ENCODE measurements at places on chromosomes 5 and 9.

DNA sequence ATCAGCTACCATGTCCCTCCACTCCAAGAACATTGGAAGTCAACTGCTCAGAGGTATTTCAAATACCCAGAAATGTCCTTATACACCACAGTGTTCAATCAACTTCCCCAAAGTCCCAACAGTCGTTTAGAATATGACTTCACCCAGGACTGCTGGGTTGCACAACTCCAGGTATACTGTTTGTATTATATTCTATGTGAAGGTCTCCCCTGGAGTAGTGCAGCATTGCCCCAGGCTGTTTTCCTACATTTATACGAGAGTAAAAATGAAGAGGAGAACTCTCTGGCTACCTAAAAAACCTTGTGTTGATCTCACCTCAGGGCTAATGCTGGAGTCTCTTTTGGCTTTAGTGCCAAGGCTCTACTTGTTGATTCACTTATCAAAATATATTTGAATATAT, 183.6 kb upstream of the MAP3K1 start:
- no peak for DNase-seq

GRCh38 chr5:55866485-55866884, 15.3 kb downstream of the IL31RA start:
- DNase-seq = no peak

GRCh38 chr5:160523502-160524163, 102.0 kb downstream of the PTTG1 start:
- no peak for DNase-seq

DNA sequence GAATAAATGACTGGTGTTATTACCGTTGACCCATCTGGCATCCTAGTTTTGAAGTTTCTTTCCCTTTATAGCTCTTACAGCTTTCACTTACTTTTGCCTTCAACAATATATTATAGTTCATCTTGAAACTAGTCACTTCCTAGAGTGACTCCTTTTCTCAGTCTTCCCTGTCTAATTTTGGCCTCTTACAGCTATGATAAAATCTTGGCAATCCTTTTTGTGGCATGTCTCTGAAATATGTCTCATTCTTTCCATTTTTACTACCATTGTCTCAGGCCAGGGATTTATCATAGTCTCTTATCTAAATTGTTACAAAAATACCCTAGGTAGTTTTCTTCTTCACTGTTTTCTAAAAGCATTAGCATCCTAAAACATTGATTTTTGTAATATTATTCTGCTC, 621.3 kb upstream of the ZNF608 start:
- peak; percentile 57 for DNase-seq

DNA sequence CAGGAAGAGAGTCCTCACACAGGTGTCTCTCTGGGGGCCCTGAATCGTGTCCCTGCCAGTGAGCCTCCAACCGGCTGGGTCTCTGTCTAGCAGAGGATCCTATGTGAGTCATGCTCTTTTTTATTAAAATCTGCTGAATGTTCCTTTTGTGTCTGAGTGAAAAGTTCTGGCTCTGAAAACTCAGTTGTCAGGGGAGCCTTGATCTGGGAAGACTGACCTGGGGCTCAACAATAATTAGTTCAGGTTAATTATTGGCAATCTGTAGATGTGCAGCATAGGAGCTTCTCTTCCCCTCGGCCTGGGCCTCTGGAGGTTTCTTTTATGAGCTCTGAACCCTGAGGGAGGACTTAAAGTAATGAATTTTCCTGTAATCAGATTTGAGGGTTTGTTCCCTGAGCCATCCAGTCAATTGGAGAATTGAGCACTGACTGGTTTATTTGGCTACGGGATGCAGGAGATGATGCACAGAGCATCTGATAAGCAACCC, 45.2 kb downstream of the ALG2 start:
- DNase-seq = no peak

DNA sequence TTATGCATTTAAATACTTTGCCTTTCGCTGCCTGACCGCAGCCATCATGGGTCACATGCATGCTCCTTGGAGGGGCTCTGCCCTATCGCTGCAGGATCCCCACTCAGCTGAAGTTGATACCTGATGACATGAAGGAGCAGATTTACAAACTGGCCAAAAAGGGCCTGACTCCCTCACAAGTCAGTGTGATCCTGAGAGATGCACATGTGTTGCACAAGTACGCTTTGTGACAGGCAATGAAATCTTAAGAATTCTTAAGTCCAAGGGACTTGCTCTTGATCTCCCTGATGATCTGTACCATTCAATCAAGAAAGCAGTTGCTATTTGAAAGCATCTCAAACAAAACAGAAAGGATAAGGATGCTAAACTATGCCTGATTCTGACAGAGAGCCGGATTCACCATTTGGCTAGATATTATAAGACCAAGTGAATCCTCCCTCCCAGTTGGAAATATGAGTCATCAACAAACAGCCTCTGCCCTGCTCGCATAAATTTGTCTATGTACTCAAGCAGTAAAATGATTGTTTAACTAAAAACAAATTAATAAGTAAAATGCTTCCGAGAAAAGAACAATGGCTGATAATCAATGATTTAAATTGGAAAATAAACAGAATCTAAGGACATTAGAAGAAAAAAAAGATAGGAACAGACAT, 41.6 kb upstream of the PPP2CA start:
- DNase-seq = peak; percentile 70

DNA sequence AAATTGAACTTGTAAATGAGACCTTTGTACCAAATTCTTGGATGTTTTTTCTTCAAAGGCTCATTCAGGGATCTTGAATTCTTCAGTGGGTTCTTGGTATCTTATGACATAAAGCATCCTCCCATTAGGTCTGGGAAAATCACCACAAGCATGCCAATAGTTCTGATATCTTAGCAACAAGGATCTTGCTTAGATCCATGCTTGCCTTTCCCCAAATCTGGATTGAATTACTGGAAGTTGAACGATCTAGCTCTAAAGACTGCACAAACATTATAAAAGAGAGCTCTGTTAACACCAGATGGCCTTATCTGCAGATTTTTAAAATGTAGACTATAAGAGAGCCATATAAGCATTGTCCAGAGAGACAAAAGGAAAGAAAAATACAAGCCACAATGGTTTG, 266.3 kb downstream of the RAB3C start:
- no peak for DNase-seq

- DNase-seq = peak; percentile 73
These were observed 42.5 kb downstream of the ITGA2 start for GRCh38 chr5:53031695-53032096.

DNA sequence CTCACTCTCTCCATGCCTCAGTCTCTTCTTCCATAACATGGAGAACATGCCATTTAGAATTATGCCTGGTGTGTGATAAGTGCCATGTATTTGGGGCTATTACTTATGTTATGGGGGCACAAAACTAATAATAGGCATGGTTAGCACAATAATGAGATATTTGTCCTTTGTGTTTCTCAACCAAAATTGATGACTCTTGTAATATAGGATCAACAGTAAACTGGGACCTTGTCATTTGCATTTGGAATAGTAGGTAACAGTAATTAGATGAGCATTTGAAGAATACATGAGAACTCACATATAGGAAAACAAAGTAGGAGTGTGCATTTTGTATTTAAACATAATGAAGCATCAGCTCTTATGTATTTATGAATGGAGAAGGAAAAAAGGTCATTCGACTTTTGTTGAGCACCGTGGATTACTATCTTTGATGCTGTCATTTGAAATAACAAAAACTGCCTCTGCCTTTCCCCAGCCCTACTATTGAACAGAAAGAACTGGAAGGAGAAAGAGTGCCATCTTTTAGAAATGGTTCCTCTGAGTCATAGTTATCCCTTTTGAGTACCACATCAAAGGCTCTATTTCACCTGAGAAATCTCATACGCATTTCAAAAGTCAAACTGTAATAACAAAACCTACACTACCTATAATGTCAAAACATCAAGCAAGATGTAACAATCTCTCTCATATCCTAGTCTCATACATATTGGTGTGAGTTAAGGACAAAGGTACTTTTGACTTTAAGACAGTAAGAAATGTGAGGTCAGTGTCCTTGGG, 655.2 kb downstream of the PDE4D start:
- no peak for DNase-seq

DNA sequence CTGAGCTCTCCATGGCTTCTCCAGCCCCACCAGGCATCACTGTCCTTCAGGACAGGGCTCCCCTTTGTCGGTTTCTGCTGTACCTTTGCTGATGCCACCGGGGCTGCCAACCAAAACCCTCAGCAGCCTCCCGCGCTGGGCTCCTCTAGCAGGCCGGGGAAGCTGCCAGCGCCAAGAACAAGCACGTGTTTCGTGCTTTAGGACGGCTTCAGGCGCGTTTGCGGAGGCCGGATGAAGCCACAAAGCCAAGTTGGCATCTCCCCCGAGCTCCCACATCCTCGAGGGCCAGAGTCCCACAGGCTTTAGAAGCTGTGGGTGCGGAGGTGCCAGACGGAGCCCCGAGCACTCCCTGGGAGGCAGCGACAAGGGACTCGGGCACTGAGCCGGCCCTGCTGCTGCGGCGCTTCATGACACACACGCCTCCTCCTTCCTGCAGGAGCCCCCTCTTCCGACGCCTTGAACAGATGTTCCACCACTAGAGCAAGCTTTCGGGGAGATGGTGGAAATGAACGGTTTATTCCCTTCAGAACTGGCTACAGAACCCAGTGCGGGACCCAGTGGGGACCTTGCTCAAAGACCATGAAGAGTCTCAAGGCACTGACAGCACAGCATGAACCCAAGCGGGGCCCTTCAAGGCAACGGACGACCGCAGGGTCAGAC, 36.7 kb downstream of the SARDH start:
- peak; percentile 43 for DNase-seq

DNA sequence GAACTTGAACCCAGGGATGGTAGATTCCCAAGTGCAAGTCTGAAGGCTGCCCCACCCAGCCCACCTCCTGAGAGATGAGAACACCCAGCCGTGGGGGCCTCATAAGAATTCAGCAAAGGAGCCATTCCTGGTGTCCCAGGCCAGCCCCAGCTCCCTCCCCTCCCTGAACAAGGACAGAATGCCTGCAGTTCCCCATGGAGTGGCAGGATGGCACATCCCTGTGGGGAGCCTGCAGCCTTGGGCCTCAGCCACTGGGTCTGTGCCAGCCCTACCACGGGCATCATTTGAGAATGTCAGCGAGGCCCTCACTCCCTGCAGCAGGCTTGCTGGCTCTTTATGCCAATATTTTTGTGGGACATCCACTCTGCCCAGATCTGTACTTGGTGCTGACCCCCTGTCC, 36.2 kb upstream of the RAPGEF1 start:
- DNase-seq = no peak

DNA sequence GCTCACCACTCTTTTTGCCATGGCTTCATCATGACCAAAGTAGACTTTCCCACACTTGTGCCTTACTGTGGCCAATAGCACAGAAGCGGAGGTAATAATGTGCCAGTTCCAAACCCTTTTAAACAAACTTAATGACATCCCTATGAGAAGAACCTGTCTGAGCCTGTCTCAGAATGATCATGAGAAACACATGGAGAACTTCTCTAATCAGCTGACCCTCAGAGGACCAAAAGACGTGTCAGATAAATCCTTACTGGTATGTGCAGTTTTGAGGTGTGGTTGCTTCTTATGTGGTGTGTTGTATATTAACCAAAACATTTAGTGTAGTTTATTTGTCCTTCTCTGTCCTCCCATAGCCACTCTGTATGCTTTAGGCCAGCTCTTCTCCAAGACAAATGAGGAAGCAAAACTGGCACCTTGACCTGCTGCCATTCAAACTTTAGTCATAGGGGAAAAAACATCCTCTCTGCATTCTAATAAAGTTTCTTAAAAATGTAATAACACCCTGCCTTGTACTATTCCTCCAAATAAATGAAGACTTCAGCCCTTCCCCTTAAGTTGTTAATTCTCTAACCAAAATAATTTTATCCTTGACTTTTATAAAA, 168.9 kb downstream of the MUSK start:
- DNase-seq = no peak

GRCh38 chr5:129904667-129905472, 605 bp downstream of the CHSY3 start:
- DNase-seq = peak; percentile 59

- peak; percentile 40 for DNase-seq
These were observed 21.0 kb upstream of the NPR3 start for GRCh38 chr5:32690153-32690552.

Measured in GM23248 (cell line).